ENCODE measurements at places on chromosomes 13 and 19.
A peak's percentile ranks its signal among the peaks of the same experiment; 100 is the strongest.

DNA sequence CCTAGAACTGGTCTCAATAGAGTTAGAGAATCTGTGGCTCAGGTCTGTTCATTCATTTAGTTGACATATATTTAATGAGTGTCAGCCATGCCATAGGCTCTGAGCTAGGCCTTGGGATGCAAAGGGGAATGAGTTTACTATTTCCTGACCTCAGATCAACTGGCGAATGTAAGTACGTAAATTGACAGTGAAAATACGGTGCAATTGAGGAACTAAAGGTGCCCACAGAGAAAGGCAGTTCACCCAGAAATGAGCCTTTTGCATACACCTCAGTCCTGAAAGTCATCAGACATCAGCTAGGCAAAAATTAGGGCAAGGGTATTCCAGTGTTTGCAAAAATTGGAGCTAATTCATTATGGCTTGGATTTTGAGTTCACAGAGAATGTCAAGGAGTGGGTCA lies 20.6 kb upstream of the UPF3A start:
- DNase-seq, result no peak

GRCh38 chr19:45814166-45814780 lies 835 bp downstream of the RSPH6A start:
- no peak for DNase-seq

DNA sequence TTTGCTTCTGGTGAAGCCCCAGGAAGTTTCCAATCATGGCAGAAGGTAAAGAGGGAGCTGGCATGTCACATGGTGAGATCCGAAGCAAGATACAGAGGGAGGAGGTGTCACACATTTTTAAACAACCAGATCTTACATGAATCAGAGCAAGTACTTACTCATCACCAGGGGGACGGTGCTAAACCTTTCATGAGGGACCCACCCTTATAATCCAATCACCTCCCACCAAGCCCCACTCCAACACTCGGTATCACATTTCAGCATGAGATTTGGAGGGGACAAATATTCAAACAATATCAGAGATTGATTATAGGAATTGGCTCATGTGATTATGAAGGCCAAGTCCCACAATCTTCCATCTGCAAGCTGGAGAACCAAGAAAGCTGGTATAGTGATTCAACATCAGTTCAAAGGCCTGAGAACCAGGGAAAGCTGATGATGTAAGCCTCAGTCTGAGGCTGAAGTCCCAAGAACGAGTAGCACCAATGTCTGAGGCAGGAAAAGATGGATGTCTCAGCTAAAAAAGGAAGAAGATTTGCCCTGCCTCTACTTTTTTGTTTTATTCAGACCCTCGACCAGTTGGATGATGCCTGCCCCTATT lies 58.6 kb upstream of the WDFY2 start:
- DNase-seq, result peak; percentile 50

- no peak for DNase-seq
Observed at GRCh38 chr19:32404933-32405430, 588 bp upstream of the DPY19L3 start.

DNA sequence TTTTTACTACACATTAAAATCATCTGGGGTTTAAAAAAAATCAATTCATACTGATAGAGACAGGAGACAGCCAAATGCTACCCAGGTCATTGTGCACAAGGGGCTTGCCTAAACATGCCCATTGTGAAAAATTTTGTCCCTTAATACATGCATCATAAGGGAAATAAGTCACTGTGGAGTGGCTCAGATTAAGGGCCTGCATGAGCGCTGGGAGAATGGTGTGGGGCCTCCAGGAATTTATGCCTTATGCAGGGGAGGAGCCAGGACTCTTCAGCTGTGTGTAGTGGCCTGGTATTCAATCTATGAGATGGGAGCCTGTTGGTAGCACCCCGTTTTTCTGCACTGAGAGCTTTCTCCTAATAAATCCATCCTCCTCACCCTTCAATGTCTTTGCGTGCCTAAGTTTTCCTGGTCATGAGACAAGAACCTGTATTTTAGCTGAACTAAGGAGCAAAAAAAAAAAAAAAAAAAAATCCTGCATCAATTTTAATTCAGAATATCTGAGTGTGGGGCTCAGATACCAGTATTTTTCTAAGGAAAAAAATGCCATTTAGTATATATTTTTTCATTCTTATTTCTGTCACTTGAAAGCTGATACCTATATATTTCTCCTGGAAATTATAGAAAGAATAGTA lies 997.6 kb upstream of the ATXN8OS start:
- DNase-seq, result no peak

DNA sequence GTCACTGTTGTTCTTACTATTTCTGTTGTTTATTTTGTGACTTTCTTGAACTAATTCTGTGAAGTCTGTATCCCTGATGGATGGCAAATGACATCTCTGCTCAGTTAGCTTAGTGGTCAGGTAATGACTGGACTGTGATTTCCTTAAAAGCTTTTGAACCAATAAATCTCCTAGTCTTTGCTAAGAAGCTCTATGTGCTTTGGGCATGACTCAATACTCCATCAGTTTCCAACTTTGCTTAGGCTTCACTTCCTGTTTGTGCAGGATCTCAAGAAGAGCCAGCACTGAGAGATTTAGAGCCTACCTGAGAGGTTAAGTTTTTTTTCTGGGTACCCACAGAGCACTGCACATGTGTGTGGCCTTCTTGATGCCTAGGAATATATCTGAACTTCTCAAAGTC lies 329.7 kb upstream of the HTR2A start:
- peak; percentile 15 for DNase-seq

DNA sequence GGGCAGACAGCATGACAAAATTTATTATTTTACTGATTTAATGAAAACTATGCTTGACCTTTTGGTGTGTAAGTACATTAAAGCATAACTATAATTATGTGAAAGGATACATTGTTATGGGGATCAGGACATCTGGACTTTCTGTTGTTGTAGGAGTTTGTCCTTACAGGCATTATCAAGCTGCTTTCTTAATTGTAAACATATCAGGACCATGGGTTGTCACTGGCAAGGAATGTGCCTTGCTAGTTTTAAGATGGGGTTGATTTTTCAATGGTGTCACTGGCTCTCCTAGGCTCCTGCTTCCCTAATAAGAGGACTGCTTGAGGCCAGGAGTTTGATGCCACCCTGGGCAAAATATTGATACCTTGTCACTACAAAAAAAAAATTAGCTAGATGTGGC lies 32.6 kb downstream of the KBTBD6 start:
- DNase-seq, result peak; percentile 12

GRCh38 chr19:30640252-30640965 lies 268.2 kb downstream of the ZNF536 start:
- DNase-seq, result no peak

DNA sequence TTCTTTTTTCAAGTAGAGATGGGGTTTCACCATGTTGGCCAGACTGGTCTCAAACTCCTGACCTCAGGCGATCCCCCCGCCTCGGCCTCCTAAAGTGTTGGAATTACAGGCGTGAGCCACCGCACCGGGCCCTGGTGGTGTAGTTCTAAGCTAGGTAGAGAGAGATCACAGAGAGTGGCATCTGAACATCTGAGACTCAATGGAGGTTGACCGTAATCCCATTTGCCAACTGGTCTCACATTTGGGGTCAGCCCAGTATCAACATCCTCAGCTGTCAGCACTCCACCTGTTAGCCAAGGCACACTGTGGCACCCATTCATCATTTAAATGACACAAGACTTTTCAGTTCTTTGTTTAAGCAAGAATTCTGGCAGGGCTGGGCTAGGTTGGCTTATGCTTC lies 8.1 kb downstream of the SELENOW start:
- DNase-seq, result no peak

GRCh38 chr19:49006905-49007304 lies 10.0 kb downstream of the LHB start:
- DNase-seq, result no peak

DNA sequence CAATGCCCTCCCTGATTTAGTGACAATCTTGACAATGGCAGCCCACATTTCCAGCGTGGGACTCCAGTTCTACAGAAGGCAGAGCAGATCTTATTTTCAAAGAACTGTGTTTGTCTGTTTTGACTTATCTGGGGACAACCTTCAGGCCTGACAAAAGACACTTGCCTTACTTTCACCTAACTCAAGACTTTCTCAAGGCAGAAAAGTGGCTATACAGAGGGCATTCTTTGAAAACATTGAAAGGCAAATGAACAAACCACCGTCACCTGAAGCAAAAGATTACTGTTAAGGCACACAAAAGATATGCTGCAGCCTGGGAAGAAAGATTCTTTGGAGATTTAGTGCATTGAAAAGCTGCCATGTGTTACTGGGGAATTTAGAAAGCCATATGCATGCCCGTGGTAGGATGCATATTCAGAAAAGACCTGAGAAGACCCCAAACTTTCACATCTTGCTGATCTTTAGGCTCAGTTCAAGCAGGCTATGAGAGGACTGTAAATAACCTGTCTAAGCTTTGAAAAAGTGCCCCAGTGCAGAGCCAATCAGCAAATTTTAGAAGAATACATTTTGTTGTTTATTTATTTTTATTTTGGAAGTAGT lies 82.8 kb downstream of the TSC22D1 start:
- no peak for DNase-seq

DNA sequence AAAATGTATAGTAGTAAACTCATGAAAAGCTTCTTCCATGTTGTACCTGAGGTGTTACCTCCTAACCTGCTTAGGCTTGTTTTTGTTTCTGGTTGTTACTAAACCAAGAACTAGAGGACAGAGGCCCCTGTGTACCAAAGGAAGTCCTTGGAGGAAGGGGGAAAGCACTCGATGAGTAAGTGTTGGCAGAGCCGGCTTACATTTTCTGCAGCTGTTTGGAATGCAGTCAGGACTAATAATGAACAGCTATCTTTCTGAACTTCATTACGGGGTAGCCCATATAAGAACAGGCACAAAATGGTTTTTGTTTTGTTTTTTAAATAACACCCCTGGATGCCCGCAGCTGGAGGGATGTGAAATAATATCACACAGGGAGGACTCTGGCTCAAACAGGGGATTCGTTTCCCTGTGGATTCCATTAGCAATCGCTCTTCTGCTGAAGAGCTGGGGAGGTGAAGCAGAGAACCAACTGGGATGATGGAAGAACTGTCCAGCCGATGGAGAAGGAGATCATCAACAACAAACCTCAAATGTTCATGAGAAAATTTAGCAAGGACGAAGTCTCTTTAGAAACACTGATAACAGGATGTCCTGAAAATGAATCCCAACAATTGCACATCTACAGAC lies 214.2 kb upstream of the MAB21L1 start:
- DNase-seq, result peak; percentile 55

- DNase-seq, result no peak
Observed at GRCh38 chr19:4338441-4339355, at the start of gene STAP2. TSS of gene STAP2 (minus strand) at chr19:4338827. CDS start at chr19:4338753, 74 bp downstream.

DNA sequence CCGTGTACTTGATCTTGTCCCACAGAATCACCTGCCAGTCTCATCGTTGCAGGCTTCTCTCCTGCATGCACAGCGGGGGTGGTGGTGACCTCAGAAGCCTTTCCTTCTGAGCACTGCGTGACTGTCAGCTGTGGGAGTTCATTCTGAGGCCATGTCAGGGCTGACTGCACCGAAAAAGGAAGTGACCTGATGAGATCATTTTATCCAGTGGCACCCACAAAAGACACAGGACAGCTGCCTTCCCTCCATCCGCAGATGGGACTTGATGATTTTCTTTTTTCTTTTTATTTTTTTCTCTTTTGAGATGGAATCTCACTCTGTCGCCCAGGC lies 89.7 kb downstream of the RAB20 start:
- DNase-seq, result no peak

DNA sequence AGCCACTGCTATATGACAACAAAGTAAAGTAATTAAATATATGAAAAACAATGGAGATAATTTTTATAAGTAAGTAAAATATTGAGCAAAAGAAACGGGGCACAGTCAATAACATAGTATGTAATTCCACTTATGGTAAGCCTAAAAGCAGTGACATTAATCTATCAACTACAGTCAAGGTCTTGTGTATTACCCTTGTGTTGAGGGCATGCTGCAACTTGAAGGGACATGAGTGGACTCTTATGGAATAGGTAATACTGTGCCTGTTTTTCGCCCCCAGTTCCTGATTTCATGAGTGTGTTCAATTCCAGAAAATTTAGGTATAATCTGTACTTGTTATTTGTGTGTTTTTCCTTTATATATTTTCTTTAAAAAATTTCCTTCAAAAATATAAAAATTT lies 201.3 kb upstream of the SLITRK6 start:
- DNase-seq, result no peak

GRCh38 chr19:32164384-32164992 lies 180.9 kb upstream of the ZNF507 start:
- no peak for DNase-seq

DNA sequence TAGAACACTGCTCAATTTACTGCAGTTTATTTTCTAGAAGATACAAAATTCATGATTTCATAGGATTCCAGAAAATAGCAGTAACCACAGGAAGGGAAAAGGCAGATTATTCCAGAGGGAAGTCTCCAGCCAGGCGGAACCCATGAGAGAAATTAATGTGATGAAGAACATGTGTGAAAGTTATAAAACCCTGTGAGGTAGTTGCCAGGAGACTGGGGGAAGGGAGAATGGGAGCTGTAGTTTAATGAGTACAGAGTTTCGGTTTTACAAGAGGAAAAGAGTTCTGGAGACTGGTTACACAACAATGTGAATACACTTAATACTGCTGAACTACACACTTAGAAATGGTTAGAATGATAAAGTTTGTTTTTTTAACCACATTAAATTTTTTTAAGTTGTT lies 14.2 kb upstream of the PDX1 start:
- DNase-seq, result peak; percentile 4

GRCh38 chr19:2588081-2588777 lies 112.3 kb downstream of the GADD45B start:
- no peak for DNase-seq

- no peak for DNase-seq
Observed at GRCh38 chr19:46205183-46205984, 24.2 kb upstream of the IGFL1 start.

GRCh38 chr13:48478391-48478790 lies 54.5 kb downstream of the RCBTB2 start:
- peak; percentile 94 for DNase-seq

DNA sequence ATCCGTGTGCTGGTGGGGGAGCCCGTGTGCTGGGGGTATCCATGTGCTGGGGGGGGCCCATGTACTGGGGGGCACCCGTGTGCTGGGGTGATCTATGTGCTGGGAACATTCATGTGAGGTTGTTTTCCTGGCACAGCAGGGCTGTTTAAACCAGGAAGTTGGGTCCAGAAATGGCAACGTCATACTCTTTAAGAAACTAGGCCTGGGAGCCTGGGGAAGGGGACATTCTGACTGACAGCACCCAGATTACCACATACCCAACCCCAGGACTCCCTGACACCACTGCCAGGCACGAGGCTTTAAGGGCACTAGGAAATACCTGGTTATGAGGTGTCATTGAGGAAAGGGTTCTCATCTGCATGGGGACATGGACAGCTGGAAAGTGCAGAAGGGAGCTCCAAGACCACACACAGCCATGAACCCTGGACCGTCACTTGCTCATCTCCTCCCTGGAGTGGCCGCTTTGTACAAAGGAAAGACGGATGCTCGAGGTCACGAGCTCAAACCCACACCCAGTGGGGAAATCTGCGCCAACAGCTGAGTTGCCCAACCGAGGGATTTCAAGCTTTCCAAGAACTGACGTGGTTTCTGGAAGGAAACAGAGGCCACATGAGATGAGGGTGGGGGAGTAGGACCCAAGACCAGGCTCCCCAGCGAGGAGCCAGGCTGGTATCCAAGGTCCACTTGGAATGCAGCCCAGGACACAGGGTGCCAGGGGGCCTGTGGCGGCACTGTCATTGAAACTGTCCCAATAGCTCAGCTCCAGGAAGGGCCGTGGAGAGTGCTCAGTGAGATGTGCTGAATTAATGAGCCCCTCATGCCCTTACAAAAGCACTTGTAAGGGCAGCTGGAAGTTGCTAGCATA lies 40.9 kb downstream of the RAB20 start:
- DNase-seq, result peak; percentile 80

Measured in foreskin fibroblast (primary cell).